Kidney tubule cell (primary cell): ENCODE measurements at places on chromosomes 4 and X.

DNA sequence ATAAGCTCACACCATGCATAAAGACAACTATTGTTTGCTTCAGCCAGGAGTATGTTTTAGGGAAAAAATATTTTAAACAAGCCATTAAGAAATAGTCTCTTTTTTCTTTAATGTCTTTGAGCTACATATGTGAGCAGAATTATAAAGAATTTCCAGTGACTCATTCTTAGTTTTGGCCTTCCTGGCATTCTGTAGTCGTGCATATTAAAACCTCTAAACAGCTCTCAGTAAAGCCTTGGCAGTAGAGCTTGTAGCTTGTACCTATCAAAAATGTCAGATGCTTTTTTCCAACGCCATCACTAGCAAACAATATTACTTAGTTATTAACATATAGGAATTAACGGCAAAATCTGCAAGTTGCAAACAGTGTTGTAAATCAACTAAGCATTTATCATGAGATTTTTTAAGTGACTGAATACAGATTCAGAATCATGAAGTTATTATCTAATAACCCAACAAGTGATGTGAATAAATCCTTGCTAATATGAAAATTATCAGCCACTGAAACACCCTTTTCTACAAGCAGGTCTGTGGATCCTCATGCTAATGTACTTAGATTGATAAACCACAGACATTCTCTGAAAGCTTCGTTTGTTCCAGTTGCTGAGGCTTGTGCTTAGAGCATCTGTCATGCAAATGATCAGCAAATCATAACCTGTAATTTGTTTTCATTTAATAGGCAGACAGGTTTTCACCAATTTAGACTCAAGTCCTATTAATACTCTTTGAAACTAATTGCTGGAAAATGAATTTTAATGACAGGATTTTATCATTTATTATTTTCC is 412.0 kb upstream of the ATOH1 start:
- DNase-seq: no peak

GRCh38 chr4:40656201-40656863 is 26.7 kb upstream of the RBM47 start:
- no peak for DNase-seq

DNA sequence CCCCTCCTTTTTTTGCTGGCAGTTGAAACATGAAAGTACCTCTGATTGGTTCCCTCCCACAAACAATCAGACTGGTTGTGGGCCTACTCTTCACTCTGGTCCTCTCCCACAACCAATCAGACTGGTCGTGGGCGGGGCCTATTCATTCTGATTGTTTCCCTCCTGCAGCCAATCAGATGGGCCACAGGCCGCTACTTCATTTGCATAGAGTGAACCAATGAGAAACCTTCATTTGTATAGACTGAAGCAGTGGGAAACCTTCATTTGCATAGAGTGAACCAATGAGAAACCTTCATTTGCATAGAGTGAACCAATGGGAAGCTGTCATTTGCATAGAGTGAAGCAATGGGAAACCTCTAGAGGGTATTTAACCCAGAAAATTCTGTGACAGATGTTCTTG is 55.2 kb downstream of the TRMT44 start:
- DNase-seq: no peak

DNA sequence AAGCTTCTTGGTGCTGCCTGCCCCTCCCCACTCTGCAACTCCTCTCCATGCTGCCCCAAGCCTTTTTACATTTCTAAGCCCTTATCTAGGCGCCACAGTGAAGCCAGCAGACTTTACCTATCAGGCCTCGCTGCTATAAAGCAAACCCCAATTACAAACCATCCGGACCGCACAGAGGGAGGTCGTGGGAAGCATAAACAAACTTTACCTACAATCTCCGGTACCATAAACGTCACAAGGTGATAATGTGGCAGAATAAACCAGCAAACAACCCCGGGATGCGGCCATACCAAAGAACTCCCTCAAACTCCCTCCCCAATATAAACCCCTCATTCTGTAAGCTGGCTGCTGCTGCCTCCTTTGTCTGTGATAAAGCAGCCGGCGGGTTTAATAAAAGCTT is 54.0 kb upstream of the ZCCHC13 start:
- DNase-seq: no peak

DNA sequence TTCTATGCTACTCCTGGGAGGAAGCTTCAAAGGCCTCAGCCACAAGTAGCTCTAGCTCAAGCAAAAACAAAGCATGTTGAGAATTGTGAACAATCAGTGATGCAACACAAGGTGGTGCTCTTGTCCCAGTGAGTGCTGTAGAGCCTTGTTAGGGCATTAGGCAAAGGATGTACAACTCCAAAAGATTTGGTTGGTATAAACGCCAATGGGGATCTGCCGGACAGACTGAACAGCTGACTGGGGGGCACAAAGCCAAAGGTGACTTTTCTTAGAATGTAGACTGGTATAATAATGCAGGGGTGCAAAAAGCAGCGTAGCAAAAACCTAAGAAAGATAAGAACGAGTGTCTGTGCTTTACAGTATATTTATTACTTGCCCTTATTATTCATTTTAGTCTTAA is 62.6 kb upstream of the ALB start:
- peak; percentile 61 for DNase-seq

DNA sequence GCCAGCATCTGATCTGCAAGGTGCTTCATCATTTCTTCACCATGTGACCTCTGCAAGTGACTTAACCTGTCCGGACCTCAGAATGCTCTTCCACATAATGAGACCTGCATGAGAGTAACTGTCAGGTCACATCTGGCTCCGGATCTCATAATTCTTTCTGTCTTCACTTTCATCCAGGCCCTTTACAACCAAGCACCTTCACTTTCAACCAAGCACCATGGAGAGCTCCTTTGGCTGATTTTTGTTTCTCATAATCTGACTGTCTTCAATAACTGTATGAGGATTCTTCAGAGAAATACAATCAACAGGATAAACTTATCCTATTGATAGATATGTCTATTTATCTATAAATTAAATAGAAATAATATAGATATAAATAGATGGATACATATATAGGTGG is 148.1 kb downstream of the VCX3A start:
- no peak for DNase-seq

- DNase-seq: no peak
Observed at GRCh38 chr4:128830906-128831503, 21.5 kb downstream of the JADE1 start.

DNA sequence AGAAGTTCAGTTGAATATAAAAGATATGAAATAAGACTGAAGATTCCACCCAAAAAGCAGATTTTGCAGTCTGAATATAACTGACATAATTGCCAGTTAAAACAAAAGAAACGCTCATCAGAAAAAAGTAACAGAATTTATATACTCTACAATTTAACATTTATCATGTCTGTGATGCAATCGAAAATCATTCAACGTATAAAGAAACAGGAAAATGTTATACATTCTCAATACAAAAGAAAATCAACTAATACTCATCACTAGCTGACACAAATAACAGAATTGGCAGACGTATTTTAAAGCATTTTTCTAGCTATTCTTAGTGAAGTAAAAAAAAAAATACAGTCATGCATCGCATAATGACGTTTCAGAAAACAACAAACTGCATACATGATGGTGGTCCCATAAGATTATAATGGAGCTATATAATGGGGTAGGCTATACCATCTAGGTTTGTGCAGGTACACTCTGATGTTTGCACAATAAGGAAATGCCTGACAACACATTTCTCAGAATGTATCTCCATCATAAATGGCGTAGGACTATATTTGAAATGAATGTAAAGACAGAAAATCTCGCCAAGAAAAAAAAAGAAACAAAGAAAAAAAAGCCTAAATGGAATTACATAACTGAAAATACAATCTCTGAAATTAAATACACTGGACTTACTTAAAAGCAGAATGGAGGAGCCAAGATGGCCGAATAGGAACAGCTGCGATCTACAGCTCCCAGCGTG is 34.3 kb downstream of the OR13H1 start:
- DNase-seq: no peak

GRCh38 chr4:5572114-5572513 is 136.2 kb downstream of the EVC2 start:
- no peak for DNase-seq

GRCh38 chr4:1948232-1948631 is 60.5 kb downstream of the NELFA start:
- DNase-seq: no peak

DNA sequence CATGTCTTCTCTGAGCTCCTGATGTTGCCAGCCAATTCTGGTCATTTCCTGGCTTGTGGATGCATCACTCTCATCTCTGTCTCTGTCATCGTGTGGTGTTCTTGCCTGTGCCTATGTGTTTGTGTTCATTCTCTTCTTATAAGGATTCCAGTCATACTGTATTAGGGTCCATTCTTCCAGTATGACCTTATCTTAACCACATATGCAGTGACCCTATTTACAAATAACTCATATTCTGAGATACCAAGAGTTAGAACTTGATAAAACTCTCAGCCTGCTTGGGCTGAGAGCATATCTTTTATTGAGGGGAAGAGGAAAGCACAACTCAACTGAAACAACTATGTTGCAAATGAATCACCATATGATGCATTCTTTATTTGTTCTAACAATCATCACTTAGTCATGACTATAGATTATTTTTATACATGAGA is 189.0 kb upstream of the ANXA10 start:
- peak; percentile 38 for DNase-seq

- no peak for DNase-seq
Observed at GRCh38 chrX:48800574-48801279, 1.1 kb upstream of the HDAC6 start.
